ENCODE measurements at places on chromosomes 5 and 9.

DNA sequence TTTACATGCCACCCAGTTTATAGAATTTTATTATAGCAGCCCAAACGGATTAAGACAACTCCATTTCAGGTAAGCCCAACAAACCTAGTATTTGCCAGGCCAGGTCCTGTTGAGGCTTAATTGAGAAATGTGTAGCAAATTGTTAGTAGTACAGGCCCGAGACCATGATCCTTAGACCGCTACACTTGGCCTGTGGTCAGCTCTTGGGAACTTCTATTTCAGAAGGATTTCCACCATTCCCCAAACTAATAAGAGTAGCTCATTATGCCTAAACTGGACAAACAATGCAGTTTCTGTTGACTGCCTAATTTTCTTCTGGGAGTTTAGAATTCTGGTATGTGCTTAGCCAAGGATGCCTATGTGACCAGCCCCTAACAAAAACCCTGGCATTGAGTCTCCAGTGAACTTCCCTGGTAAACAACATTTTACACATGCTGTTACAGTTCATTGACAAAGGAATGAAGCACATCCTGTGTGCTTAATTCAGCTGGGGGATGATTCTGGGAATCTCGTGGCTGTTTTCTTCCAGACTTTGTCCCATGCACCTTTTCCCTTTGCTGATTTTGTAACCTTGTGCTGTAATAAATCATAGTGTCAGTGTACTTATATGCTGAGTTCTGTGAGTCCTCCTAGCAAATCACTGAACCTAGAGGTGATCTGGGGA is 5.6 kb upstream of the GPX3 start:
- no peak for DNase-seq

GRCh38 chr9:120928483-120929228 is 2.1 kb upstream of the TRAF1 start:
- no peak for DNase-seq

GRCh38 chr9:116190637-116191396 is 37.2 kb downstream of the PAPPA start:
- DNase-seq = no peak

- no peak for DNase-seq
These were observed 20.2 kb upstream of the RPL26L1 start for GRCh38 chr5:172939071-172939470.

GRCh38 chr9:33307067-33307466 is 16.8 kb downstream of the NFX1 start:
- DNase-seq = no peak

DNA sequence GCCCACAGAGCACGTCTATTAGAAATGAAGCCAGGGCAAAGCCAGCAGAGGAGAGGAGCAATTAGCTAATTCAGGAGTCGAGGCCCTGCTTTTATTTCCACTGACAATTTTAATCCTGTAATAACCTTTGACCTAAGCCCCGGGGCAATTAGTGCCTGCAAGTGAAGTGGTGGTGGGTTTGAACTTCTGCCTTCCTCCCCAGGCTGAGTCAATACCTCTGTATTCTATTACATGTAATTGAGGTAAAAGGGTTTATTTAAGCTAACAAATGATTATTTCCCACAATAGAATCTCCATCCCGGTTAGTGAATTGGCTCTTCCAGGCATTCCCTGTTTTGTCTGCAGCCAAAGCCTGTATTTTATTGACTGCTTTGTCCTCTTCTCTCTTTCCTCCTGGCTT is 49.9 kb downstream of the FGF18 start:
- no peak for DNase-seq

DNA sequence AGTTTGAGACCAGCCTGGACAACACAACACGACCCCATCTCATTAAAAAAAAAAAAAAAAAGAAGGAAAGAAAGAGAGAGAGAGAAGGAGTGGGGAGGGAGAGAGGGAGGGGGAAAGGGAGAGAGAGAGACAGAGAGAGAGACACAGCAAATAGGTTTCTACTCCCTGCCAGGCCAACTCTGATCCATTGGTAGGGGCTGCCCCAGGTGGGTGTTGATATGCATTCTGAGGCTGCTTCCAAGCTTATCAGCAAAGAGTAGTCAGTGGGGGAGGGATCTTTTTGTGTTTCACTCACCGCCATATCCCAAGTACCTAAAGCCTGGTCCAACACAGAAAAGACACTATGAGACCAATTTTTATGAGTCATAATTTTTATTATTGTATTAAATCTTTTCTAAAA is 57.0 kb upstream of the SAP30L start:
- DNase-seq = no peak

DNA sequence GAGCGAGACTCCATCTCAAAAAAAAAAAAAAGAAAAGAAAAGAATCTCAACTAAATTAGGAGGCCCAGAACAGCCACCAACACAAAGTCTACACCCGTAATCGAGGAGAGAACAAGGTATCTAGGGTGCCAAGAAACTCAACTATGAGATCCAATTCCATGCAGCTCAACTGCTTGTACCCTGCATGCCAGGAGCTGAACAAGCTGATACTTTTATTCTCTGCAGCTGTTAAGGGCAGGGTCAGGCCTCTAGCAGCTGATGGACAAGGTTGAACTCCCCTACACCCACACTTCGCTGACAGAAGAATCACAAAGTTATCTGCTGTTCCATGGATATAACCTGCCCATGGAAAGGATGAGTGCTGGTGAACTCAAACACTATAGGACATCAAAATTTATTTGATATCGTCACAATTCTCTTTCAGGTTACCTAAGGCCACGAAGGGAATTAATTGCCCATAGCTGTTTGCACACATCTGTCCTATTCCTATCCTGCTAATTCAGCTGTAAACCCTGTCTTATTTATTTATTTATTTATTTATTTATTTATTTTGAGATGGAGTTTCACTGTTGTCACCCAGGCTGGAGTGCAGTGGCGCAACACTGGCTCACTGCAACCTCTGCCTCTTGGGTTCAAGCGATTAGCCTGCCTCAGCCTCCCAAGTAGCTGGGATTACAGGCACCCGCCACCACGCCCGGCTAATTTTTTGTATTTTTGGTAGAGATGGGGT is 20.7 kb downstream of the UBAP2 start:
- no peak for DNase-seq

GRCh38 chr5:157273131-157273556 is 7.2 kb downstream of the CYFIP2 start:
- DNase-seq = no peak

- DNase-seq = no peak
These were observed 2287.4 kb upstream of the WWC1 start for GRCh38 chr5:166004006-166004405.

DNA sequence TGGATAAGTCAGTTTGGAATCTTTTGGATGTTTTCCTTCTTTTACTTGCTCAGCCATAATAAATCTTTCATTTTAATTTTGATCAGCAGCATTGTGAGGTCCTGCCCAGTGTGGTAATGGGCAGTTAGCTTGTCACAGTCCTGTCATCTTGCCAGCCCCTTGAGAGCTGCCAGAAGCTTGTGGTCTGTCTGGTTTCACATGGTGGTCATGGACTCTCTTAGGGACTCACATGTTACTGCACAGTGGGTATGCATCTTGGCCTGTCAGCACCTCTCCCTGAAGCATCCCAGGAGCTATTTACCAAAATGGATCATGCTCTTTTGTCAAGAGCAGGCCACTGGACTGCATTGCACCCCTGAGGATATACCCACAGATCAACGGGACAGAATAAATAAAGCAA is 60.3 kb downstream of the DAPK1 start:
- no peak for DNase-seq

DNA sequence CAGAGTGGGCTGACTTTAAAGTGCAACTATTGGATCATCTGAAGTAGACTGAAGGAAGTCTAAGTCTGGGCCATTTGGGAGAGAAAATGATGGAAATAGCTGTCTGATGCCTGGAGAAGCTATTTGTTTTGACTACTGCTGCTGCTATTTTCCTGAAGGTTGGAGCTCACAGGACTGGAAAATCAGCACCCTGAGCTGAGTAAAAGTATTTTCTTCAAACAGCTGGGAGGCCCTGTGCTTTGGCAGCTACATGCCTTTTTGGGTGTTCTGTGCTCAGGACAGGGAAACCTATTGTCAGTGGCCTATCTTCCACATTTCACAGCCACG is 302.6 kb downstream of the ENC1 start:
- DNase-seq = no peak

DNA sequence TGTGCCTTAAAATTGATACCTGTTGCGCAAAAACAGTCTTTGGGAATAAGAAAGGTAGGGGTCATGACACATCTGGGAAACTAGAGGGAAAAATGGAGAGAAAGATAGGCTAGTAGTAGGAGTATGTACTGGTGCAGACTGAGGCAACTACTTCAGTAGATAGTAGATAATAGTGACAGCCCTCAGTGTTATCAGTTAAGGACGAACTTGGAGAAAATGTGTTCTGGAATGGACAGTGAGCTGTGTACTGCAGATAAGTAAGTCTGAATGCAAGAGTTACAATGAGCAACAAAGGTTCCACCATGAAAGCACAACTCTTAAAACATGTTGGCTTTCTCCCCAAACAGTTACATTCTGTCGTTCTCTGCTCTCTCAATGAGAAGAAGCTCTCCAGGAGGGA is 6.5 kb upstream of the INSL6 start:
- DNase-seq = no peak

- no peak for DNase-seq
These were observed 923 bp downstream of the SPATA6L start for GRCh38 chr9:4665357-4665756.

- DNase-seq = no peak
These were observed at the start of gene APC for GRCh38 chr5:112737463-112738190. Gene APC (plus strand): TSS chr5:112737885. CDS start chr5:112754891, 17,006 bp downstream.

GRCh38 chr5:81230416-81230815 is 2.7 kb upstream of the CKMT2 start:
- no peak for DNase-seq

DNA sequence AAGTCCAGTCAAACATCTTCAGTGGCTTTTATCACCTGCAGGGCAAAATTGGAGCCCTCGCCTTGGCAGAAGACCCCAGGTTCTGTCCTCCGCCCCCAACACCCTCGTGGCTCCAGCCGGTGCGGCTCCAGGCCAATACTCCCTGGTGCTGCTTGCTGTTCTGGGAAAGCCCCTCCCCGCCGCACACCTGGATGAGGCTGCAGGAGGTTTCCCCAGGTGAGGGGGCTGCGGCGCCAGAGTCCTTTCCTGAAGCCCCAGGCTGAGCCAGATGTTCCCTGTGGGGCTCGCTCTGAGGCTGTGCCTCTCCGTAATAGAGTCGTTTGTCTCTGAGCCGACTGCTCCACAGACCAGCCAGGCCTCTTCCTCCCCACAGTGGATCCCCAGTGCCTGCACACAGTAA is 375.4 kb upstream of the IRX1 start:
- DNase-seq = no peak

GRCh38 chr5:95644351-95645042 is 2.1 kb upstream of the RFESD start:
- no peak for DNase-seq

DNA sequence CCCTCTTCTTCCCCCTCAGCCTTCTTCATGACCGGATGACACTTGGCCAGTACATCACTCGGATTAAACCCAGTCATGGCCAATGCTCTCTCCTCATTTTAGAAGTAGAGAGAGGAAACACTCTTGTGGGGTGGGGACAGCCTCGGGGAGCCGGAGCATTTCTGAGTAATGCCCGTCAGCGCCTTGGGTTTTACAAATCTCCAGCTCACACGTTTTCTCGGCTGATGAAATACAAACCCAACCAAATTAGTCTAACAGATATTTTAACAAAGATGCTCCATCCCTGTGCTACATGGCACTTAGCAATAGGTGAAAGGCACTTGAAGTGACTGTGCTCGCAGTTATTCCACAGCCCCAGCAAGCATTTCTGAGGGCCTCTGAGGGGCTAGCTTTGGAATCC is 51.7 kb downstream of the ZNF366 start:
- DNase-seq = no peak
